A673 (cell line): ENCODE measurements at places on chromosomes 5 and 9.

DNA sequence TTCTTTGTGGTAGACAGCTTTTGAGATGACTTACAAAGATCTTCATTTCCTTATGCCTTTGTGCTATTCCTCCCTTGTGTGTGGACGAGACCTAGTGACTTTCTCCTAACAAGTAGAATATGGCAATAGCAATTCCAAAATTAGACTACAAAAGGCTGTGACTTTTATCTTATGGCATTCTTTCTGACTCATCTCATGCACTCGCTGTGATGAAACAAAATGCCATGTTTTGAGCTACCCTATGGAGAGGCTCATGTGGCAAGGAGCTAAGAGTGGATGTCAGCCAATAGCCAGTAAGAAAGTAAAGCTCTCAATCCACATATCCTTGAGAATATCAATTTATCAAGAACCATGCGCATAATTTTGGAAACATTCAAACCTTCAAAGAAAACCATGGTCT, 380.5 kb upstream of the SMC2 start:
- DNase-seq = no peak

DNA sequence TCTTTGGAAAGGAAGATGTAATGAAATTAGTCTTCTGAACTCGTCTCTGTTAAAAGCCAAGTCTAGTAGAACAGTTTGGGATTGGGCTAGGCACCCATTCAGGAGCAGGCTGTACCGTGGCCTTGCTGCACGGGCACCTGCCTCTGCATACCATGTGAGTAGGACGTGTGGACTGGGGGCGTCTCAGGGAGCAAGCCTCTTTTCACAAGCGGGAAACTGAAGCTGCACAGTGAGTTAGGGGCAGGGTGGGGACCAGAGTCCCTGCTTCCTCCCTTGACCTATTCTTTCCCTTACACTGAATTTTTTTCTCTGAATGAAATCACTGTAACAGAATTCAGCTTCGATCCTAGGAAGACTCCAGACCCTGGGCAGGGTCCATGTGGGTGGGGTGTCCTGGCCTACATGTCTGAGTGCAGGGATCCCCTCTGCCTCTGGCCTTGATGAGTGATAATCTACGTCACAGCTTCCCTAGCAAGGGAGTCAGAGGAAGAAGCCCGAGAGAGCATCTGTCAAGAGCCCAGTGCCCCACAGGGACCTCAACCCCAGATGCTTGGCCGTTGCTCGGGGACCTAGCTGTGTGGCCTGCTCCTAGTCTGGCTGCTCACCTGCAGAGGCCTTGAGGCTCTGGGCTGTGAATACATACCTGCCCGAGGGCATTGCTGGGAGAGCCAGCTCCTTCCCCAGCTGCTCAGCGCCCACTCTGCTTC, 15.1 kb downstream of the PHF2 start:
- no peak for DNase-seq

GRCh38 chr5:78816143-78816765, 167.7 kb upstream of the LHFPL2 start:
- DNase-seq = no peak

DNA sequence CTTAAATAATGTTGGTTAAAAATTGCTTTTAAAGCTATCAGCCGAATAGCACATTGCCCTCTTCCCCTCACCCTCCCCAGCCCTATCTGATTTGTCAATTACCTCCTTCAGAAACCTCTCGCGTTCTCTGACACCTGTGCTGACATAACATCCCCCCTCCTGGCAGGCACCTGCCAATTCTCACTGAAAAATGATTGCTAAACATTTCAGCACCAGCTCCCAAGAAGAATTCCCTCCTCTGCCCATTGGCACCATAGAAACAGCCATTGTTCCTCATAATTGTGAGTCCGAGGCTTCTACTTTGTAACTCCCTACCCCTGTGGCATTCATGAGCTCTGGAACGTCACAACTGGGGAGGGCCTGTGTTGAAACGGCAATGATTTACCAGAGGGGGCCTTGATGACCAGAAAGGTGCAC, 20.2 kb downstream of the CDH6 start:
- DNase-seq = no peak

GRCh38 chr5:170633235-170634081, 129.6 kb downstream of the KCNIP1 start:
- peak; percentile 67 for DNase-seq

GRCh38 chr5:84821924-84822323, 437.2 kb upstream of the EDIL3 start:
- DNase-seq = no peak

DNA sequence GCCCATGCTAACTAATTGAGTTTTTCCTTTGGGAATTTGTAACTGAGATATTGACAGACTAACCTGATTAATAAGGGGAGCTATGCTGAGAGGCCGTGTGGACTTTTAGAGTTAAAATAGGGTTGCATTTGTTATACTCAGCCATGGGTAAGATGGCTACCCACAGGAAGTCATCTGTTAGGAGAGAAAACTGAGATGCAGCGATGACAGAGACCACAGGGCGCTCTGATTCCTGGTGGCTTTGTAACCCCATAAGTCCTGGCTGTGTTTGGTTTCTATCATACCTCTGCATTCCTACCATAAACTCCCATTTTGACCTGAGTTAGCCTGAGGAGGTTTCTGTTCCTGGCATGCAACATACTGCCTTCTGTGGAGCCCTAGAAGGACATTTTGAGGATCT, 19.5 kb upstream of the PANK3 start:
- no peak for DNase-seq

DNA sequence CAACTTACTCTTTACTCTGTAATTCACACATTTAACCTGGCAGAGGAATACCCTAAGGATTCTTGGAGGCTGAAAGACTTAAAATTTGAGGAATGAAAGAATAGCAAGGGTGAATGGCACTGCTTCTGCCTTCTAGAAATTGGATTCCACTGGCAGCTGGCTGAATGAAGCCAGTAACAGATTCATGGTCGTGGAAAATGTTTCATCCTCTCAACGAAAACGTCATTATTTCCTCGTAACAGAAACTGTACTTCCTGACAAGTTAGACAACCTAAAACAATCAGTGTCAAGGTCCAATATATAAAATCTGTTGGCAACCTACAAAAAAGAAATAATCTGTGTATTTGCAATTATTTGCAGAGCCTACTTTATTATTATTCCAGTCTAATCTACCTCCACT, 39.7 kb downstream of the BNC2 start:
- DNase-seq = no peak

DNA sequence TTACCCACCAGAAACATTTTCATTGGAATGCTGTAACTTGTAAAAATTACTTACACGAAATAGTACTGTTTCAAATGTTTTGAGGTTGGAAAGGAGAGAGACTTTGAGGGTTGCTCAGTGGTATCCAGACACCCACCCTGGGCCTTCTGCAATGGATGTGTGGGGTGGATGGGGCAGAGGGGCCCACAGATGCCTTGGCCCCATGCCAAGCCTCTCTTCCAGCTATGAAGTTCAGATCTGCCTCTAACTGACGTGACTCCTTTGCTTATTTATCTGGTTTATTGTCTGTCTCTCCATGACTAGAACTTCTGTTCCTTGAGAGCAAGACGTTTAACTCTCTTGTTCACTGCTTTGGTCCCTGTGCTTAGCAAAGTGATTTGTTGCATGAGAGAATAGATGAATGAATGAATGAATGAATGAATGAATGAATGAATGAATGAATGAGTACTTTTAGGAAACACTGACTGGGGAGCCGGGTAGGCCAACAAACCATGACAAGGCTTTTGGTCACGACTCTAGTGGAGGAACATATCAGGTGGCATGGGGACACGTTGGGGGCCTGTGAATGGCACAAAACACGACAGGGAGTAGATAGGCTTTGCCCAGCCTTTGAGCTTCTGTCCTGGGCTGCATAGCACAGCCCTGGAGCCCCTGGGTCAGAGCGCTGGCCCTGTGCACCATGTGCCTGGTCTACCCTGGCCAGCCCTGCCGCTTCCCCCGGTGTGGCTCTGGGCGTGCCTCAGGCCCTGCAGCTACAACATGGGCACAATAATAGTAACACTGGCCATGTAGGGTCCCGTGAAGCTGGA, 31.8 kb downstream of the AK8 start:
- DNase-seq = no peak

GRCh38 chr9:133493845-133494540, 15.1 kb upstream of the SLC2A6 start:
- no peak for DNase-seq

GRCh38 chr9:122226142-122226757, 2.5 kb downstream of the LHX6 start:
- no peak for DNase-seq
